Stimulated activated CD8-positive, alpha-beta memory T cell treated with anti-CD3 and anti-CD28 coated beads, Interleukin-2, amount 100 ng/mL, for 1 hour (primary cell): ENCODE measurements at places on chromosomes 6 and 20.

GRCh38 chr6:15555101-15556038, 107.5 kb downstream of the DTNBP1 start:
- DNase-seq: no peak

- DNase-seq: no peak
Measured at GRCh38 chr20:10319855-10320254, 101.2 kb downstream of the SNAP25 start.

DNA sequence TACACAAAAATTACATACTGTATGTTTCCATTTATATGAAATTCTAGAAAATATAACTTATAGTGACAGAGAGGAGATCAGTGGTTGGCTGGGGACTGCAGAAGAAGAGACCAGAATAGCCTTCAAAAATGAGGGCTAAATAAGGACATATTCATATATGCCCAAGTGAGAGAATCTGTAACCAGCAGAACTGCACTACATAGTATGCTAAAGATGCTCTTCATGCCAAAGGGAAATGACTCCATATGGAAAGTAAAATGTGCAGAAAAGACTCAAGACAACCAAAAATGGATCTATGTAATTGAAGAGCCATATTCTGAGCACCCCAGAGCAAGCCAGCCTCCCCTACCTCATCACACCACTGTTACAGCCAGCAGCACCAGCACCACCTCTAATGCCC, 29.0 kb downstream of the ELOVL2 start:
- DNase-seq: no peak

DNA sequence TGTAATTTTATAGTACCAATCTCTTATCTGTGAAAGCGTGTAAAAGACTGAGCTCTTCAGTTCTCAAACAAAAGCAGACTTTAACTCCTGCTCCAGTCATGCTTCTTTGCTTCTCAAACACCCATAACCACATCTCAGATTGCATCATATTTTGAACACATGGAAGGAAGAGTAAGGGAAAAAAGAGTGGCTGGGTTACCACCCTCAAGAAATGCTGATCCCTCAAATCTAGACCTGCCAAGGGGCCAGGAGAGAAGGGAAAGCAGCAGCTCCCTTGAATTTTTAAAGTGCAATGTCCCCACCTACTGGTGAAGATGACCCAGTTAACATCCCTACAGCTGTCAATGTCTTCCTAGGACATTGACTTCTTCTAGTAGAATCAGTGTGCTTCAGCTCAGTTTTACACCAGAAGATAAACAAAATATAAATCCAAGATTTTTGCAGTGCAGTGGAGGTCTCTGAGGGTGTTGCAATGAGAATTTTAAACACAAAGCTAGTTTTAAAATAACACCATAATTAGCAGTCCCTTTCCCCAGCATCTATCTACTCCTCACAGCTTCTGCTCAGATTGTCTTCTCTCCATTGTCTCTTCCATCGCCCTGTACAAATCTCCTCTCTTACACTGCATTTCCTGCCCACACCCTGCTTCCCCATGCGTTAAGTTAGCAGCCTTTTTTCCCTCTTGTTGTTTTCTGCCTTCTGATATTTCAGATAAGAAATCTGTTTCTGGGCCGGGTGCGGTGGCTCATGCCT, 22.6 kb upstream of the HLA-DQB2 start:
- DNase-seq: no peak

DNA sequence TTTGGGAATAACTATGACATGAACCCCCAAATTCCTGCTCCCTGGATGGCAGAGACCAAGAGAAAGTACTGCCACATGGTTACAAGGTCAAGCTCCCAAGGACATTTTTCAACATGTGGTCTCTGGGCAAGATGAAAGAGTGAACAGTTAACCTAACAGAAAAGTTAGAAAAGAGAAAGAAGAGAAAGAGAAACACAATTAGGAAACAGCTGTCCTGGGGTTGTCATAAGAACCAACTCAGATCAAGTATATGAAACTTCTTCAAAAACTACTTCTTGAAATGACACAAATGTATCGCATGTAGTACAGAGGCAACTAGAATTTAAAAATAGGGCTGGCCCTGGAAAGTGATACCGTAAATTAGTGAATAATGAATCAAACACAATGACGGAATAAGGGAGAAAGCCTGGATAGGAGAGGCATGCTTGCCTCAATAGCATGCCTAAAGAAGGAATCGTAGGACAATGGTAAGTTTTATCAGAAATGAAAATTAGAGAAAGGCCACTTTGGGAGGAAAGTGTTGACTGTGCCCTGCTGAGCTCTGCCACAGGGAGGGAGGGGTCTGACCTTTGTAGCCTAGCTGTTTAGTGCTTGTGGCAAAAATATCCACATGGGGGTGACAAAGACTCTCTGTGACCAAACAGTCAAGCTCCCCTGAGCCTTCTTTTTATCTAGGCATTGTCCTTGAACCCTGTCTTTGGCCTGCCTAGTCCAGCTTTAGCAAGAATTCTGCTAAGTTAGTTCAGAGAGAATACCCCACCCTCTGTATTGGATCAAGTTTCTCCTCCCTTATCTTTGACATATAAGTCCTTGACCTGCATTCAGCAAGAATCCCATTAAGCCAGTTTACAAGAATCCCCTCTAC, 4.3 kb upstream of the DCBLD1 start:
- no peak for DNase-seq

DNA sequence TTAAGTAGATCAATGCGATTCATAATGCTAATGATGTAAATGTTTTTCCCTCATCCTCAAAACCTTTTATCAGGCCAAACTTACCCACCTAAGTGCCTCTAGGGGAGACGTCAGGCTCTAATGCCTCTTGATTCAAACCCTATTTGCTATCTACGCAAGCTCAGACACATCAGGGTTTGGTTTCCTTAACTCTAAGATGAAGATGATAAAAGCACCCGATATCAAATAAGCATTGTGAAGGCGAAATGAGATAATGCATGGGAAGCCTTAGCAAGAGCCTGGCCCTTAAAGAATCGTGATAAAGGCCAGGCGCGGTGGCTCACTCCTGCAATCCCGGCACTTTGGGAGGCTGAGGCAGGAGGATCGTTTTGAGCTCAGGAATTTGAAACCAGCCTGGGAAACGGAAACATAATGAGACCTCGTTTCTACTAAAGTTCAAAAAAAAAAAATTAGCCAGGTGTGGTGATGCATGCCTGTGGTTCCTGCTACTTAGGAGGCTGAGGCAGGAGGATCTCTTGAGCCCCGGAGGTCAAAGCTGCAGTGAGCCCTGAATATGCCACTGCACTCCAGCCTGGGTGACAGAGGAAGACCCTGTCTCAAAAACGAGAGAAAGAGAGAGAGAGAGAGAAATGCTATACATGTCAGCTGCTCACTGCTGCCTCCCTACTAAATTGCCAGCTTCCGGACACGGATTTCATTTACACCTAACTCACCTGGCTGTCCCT, 13.5 kb downstream of the CNKSR3 start:
- DNase-seq: no peak

- DNase-seq: no peak
Measured at GRCh38 chr20:40563296-40563950, 125.6 kb downstream of the MAFB start.

DNA sequence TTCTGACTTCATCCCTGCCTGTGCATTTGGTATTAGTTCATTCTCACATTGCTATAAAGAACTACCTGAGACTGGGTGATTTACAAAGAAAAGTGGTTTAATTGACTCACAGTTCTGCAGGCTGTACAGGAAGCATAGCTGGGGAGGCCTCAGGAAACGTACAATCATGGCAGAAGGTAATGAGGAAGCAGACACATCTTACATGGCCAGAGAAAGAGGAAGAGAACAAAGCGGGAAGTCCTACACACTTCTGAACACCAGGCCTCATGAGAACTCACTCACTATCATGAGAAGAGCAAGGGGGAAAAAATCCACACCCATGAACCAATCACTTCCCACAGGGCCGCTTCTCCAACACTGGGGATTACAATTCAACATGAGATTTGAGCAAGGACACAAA, 303.9 kb downstream of the CBLN4 start:
- DNase-seq: no peak

- no peak for DNase-seq
Measured at GRCh38 chr6:150599199-150600009, at the start of gene PLEKHG1. Gene PLEKHG1, plus strand, starts transcription at chr6:150599885. Its CDS starts 133,797 bp downstream, at chr6:150733682.

GRCh38 chr6:155710704-155711103, 255.1 kb upstream of the NOX3 start:
- DNase-seq: no peak

DNA sequence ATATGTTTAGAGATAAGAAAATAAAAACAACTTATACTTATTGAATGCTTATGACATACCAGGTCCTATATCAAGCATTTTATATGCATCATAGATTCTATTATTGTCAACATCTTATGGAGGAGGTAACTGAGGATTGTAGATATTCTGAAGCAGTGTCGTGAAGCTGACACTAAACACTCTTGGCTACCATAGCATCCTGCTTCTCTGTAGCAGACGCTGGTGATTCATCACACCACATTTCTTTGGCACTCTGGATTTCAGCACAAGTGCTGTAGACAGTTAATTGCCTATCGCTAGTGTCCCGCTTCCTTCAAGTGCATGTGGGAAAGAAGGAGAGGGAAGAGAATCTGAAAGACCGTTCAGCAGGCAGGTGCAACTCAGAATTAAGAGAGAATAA, 317.1 kb downstream of the PLCB1 start:
- DNase-seq: no peak

- no peak for DNase-seq
Measured at GRCh38 chr6:152300517-152300916, 336.6 kb downstream of the SYNE1 start.

GRCh38 chr6:163285691-163286090, 128.8 kb upstream of the QKI start:
- DNase-seq: no peak

GRCh38 chr6:11964729-11965335, 47.3 kb upstream of the HIVEP1 start:
- DNase-seq: no peak

DNA sequence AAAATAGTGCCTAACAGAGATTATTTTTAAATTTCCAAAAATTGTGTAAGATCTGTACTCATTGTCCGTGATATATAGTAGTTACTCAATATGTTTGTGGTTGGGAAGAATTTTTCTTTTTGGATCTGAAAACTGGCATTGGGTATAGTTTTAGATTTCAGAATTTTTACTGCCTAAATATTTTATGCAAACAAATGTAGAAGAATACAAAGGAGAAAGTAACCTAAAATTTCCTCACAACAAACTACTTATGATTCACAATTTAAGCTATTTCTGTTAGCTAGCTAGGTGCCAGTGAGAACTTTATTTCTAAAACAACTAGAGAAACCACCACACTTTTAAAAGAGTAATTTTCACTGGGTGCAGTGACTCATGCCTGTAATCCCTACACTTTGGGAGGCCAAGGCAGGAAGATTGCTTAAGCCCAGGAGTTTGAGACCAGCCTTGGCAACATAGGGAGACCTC, 38.8 kb downstream of the SESN1 start:
- DNase-seq: no peak

GRCh38 chr6:109660526-109661320, 30.3 kb downstream of the AK9 start:
- no peak for DNase-seq

DNA sequence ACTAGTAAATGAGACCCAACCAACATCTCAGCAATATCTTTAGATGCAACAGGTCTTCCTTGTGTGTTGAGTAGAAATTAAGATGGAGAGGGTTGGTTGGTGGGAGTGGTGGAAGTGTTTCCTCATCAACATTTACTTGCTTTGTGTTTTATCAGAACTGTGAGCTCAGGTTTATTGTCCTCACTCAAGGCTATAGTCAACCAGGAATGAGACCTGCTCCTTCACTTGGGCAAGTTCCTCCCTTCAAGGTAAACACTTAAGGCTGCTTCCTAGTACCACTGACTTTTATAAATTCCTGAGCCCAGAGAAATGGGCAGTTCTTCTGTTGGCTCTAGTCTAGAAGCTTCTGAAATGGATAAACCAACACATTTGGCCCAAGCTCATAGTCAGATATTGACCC, 48.9 kb upstream of the MOCS1 start:
- no peak for DNase-seq

- DNase-seq: no peak
Measured at GRCh38 chr6:44676246-44676790, 288.8 kb downstream of the CDC5L start.

- no peak for DNase-seq
Measured at GRCh38 chr20:37379967-37380828, 34.3 kb downstream of the SRC start.

GRCh38 chr6:134814076-134814695, 135.7 kb downstream of the ALDH8A1 start:
- no peak for DNase-seq

- DNase-seq: no peak
Measured at GRCh38 chr6:33373960-33374910, 17.4 kb upstream of the KIFC1 start.

DNA sequence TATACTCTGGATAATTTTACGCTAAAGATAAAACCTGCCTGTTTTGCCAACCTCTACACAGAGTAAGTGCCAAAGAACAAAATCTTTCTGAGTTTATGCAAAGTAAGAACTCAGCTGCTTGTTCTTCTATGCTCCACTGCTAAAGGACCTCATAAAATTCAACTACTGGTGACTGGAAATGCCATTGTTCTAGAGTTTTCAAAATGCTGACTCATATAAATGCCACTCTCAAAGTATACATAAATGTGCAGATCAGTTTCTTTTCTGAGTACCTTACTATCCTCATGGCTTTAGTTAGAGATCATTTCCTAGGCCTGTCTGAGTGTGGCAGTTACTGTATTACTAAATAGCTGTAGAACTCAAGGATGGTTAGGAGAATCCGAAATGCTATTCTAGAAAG, 45.6 kb downstream of the LYRM4 start:
- DNase-seq: no peak

DNA sequence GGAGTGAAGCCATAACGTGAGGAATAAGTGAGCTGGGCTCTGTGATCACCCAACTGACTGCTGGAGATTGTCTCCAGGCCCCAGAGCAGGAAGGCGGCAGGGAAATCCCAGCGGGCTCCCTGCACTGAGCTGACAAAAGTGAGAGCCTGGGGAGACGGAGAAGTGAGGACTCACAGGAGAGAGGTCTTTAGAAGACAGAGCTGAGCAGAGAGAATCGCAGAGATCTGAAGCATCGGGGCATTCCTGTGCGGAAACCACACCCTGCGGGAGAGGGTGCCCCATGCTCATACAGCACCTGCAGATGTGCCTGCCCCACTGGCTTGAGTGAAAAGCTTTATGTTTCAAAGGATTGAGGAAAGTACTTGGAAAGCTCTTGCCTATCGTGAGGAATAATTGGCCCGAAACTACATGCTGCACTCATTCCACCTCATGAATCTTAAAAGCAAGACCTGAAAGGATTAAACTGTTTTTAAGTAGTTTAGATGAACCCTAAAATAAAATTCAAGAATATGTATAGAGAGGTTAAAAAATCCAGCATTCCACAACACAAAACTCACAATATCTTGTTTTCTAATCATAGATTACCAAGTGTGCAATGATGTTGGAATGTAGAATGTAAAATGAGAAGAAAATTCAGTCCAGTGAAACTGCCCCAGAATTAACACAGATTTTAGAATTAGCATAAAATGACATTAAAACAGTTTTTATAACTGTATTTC, 17.7 kb upstream of the THBS2 start:
- no peak for DNase-seq

DNA sequence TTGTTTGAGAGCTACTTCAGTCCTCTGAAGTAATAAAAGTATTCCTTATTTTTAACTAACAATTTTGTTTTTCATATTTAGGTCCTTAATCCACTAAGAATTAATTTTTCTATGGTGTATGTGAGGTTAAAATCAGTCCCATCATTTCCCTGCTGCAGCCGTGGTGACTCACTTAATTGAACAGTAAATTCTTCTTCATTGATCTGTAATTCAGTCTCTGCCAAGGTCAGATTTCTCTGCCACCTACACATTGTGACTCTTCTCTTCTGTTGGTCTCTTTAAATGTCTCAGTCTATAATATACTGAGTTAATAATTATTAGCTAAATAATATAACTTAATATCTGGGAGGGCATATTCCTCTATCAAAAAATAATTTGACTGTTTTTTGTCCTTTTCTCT, 262.3 kb downstream of the UTRN start:
- DNase-seq: no peak

- no peak for DNase-seq
Measured at GRCh38 chr6:73203098-73203497, 22.2 kb downstream of the KHDC1L start.
